ENCODE measurements at places on chromosomes 3 and 15. TPM values are rescaled to one million over a fixed set of nuclear protein-coding genes. Genes with fewer than 3 reads are reported as not detected.

- H3K36me3 ChIP-seq, result peaks cover 17% of the 10 kb centered on the region
- DNase-seq, result no peak
- H3K27ac ChIP-seq, result peak overlapping the region; percentile 93
- H3K4me3 ChIP-seq, result peak overlapping the region; percentile 93
- H3K27me3 ChIP-seq, result no peaks in the 10 kb centered on the region
Observed at GRCh38 chr15:34335176-34336032, 2.2 kb downstream of the SLC12A6 start.

- peaks cover 16% of the 10 kb centered on the region for H3K27me3 ChIP-seq
- no peak overlapping the region for H3K27ac ChIP-seq
- H3K4me1 ChIP-seq, result no peaks in the 10 kb centered on the region
Observed at GRCh38 chr15:59501597-59501996, 63.6 kb downstream of the FAM81A start.

Gene DNAJA4
- total RNA-seq, result 35.8 TPM

DNA sequence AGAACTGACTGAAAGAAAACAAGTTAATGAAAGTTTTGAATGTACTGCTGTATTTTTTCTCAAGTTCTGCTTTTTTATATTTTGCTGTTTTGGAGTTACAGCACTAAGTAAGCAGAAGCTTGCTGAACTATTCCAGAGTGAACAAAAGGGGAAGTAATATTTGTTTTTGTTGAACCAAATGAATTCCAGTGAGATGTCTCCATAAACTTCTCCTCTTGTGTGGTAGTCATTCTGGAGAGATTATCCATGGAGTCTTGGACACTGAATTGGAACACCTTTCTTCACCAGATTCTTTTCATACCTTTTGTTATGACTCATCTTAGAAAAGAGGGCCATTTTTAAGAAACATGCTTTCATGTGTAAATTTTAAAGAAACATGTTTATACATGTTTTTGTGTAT lies 8.8 kb downstream of the ANKUB1 start:
- no peak overlapping the region for H3K27ac ChIP-seq
- H3K4me1 ChIP-seq, result no peaks in the 10 kb centered on the region
- no peak overlapping the region for H3K4me3 ChIP-seq

GRCh38 chr3:178001670-178002101 lies 534.5 kb upstream of the KCNMB2 start:
- no peak overlapping the region for H3K4me3 ChIP-seq
- peak; percentile 57 for DNase-seq
- no peaks in the 10 kb centered on the region for H3K27me3 ChIP-seq
- H3K36me3 ChIP-seq, result peaks cover 32% of the 10 kb centered on the region

DNA sequence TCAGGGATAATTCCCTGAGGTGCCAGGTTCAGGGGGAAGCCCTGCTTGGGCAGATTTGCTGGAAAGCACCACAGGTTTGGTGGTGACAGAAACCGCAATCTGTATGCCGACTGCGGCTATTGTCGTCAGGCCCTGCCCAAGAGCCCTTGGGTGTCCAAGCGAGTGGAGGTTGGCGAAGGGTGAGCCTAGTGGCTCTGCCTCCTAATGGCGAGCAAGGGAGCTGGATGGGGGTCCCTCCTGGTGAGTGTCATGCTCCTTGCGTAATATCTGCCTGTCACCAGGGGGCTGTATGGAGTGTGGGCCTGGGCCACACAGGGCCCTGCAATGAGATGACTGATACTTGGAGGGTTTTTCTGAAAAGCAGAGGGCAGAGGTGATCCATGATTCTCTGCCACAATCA lies 101.6 kb downstream of the EPHB1 start:
- no peak overlapping the region for H3K4me3 ChIP-seq
- no peak overlapping the region for H3K27ac ChIP-seq
- H3K4me1 ChIP-seq, result no peaks in the 10 kb centered on the region

GRCh38 chr3:70400194-70400593 lies 87.8 kb upstream of the MDFIC2 start:
- H3K4me1 ChIP-seq, result no peaks in the 10 kb centered on the region
- H3K36me3 ChIP-seq, result no peaks in the 10 kb centered on the region
- no peak for DNase-seq
- no peak overlapping the region for H3K27ac ChIP-seq

- no peak overlapping the region for H3K4me3 ChIP-seq
- no peak overlapping the region for H3K27ac ChIP-seq
- no peak for DNase-seq
- H3K36me3 ChIP-seq, result no peaks in the 10 kb centered on the region
Observed at GRCh38 chr3:99344216-99344615, 294.2 kb upstream of the COL8A1 start.

DNA sequence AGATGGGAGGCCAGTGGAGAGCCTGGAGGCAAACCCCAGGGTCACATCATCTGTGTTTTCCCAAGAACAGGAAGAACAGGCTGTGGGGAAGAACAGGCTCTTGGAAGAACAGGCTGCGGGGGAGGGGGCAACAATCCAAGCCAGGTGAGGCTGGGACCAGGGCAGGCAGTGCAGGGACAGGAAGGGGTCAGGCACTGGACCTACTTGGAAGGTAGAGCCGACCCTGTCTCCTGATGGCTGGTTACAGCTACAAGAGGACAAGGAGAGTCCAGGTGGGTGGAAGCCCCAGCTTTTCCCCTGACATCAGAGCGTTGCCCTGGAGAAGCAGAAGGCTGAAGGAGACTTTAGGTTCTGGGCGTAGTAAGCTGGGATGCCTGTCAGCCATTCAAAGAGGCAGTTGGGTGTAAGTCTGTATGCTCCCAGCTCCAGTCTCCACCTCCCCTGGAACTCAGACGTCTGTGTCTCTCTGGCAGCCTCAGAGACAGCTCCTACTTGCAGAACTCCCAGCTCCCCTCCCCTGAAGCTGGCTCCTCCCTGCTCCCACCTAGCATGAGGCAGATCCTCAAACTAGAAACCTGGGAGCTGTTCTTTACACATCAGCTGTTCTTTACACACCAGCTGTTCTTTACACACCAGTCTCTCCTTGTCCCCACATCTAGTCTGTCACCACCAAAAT lies 130.9 kb downstream of the DNAJB8 start:
- no peaks in the 10 kb centered on the region for H3K36me3 ChIP-seq
- no peak for DNase-seq
- H3K27me3 ChIP-seq, result no peaks in the 10 kb centered on the region
- peaks cover 4% of the 10 kb centered on the region for H3K4me1 ChIP-seq
- no peak overlapping the region for H3K4me3 ChIP-seq

Gene PBRM1
- total RNA-seq, result 69.7 TPM

DNA sequence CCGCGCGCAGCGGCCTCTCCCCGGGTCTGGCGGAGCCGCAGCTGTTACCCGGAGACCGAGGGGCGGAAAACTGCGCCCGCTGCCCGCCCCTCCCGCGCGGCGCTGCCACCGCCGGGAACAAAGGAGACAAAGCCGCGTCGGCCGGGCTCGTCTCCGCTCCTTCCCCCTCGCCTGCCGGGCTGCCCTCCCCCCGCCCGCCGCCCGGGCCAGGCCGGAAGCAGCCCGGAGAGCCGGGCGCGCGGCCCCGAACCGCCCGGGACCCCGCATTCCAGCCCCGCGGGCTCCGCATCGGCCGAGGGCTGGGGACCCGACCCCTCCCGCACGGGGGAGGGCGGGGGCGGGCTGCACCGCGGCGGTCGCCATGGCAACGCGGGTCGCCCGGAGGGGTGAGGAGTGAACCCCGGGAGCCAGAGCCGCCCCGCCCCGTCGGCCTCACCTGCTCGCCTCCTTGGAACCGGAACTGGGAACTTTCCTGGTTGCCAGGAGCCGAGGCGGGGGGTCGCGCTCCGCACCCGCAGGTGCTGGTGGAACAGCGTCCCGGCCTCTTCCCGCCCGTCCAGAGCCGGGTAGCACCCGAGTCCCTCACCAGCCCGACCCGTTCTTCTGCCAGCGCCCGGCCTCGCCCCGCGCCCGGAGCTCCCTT lies 448 bp downstream of the PLXNB1 start:
- peak overlapping the region; percentile 68 for H3K4me3 ChIP-seq
- H3K4me1 ChIP-seq, result peaks cover 16% of the 10 kb centered on the region
- H3K36me3 ChIP-seq, result peaks cover 9% of the 10 kb centered on the region
- no peak overlapping the region for H3K27ac ChIP-seq
- peak; percentile 56 for DNase-seq
